Right cardiac atrium (tissue), 5 donors: ENCODE measurements at places on chromosomes 2 and 18.

- DNase-seq = peak; percentile 84
Measured at GRCh38 chr2:30252723-30253701, 21.7 kb downstream of the LBH start.

DNA sequence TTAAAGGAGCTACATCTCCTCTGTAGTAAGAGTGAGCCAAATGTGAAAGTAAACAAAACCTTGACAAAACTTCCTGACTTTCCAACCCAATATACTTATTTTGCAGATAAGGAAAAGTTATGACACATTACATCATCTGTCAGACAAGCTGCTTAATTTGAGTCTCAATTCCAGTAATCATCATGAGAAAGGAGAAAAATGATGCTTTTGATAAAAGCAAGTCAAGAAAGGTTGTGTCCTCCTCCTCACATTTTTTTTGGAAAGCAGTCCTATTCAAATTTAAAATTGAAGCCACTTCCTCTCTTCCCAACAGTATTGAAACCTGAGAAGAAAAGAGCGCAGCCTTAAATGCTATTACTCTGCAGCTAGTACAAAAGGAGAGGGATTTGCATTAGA lies 519.6 kb downstream of the LRP1B start:
- DNase-seq = no peak

DNA sequence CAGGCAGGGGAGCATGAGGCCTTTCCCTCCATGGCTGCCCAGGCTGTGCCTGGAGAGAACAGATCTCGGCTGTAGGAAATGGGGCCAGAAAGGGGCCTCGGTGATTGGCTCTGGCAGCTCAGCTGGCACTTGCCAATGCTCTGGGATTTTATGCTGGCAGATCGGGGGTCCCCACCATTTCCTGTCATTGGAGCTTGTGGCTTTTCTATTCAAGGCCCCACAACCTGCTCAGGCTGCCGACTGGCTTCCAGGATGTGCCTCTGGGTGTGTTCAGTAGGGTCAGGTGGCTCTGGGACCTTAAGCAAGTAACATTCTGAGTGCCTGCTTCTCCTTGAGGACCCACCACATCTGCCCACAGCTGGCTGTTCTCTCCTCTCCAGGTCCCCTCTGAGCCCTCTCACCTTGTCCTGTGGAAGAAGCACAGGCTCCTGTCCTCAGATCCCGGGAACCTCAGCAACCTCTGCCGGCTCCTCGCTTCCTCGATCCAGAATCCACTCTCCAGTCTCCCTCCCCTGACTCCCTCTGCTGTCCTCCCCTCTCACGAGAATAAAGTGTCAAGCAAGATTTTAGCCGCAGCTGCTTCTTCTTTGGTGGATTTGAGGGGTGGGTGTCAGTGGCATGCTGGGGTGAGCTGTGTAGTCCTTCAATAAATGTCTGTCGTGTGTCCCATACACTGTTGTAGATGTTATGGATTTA lies 4.2 kb downstream of the GNLY start:
- DNase-seq = no peak

DNA sequence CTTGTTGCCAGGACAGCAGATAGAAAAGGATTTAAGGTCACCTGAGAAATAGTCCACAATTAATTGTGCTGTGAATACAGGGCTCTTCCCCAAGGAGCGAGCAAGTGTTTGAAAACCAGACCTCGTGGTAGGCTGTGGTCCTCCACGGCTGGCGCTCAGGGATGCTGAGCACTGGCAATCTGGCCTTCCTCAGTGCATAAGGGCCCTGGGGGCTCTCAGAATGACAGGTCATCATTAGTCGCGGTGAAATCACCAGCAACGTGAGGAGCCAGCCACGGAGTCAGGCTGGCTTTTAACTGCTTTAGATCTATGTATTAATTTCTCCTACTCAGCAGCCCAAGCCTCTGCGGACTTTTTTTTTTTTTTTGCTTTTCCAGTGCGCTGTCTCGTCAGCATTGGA lies 148.5 kb downstream of the FHOD3 start:
- DNase-seq = no peak

- DNase-seq = no peak
Measured at GRCh38 chr2:70944111-70944690, 8.5 kb downstream of the ATP6V1B1 start.

DNA sequence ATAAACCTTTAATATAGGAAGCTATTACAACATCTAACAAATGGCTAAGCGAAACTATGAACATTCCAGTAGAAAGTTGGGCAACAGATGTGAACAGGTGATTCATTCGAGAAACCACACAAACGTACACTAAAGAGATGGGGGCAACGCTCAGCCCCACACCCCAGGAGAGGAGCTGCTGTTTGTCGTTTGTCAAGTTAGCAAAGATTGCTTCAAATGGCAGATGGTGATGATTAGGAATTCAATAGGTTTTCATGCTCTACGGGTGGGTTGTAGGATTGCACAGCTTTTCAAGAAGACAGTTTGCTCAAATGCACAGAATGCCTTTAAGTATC lies 154.7 kb upstream of the HDAC4 start:
- no peak for DNase-seq

- DNase-seq = no peak
Measured at GRCh38 chr2:19543663-19544383, 185.4 kb upstream of the OSR1 start.

GRCh38 chr2:211455216-211455841 lies 898.9 kb downstream of the CPS1 start:
- DNase-seq = peak; percentile 15

DNA sequence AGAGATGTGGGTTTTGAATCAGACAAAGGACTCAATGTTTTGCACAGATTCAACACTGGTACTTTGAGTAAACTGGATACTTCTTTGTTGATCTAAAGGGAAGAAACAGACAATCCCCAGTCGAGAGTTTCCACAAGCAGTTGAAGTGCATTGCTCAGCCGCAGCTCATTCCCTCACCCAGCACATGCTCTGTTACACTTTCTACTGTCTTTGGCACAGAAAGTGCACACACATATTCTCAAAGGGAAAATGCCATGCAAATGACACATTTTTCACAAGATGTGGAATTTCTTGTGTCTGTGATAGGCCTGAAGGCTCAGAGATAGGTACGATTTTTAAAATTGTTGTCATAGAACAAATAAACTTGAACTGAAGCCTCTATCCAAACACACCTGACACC lies 258.9 kb upstream of the TRIB2 start:
- DNase-seq = no peak

GRCh38 chr2:194103941-194104659 lies 1552.9 kb upstream of the SLC39A10 start:
- no peak for DNase-seq

DNA sequence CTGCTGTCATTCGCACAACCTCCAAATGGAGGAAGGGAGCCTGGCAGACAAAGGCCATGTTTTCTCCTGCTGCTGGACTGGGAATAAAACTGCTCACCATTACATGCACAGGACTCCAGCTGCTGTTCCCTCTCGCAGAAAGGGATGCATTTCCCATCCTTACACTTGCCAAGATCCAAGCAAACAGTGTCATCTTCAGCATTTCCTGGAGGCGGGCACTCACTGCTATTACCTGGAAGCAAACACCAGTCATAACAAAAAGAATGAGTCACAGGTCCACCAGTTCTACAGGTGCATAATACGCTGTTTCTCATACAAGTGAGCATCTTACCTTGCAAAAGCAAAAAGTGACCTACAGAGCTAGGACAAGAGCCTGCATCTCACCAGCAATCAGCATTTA lies 22.7 kb downstream of the IAH1 start:
- no peak for DNase-seq

- DNase-seq = no peak
Measured at GRCh38 chr2:8148260-8149006, 533.4 kb upstream of the ID2 start.

GRCh38 chr18:48896875-48897511 lies 53.8 kb downstream of the SMAD7 start:
- peak; percentile 91 for DNase-seq

- no peak for DNase-seq
Measured at GRCh38 chr2:150866431-150866830, 379.0 kb upstream of the RND3 start.

- DNase-seq = no peak
Measured at GRCh38 chr2:120474486-120474885, 128.6 kb downstream of the INHBB start.

GRCh38 chr2:166458674-166459073 lies 35.4 kb downstream of the SCN7A start:
- no peak for DNase-seq

GRCh38 chr2:70173520-70173919 lies 17.3 kb downstream of the C2orf42 start:
- DNase-seq = no peak

GRCh38 chr2:181457741-181458425 lies 697 bp downstream of the ITGA4 start:
- peak; percentile 61 for DNase-seq

DNA sequence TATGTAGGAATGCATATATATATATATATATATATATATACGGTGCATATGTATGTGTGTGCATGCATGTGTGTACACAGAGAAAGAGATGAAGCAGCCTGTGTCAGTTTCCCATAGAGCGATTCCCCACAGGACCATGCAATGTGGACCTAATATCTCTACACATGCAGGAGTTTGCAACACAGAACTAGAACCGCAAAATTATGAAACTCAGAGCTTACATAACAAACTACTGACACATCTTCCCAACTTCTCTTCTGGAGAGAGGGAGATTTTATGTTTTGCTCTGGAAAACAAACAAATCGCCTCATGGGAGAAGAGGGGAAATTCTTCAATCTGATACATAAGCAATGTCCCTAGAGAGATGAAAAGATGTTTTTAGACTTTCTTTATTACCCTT lies 377.2 kb downstream of the LRATD1 start:
- no peak for DNase-seq

GRCh38 chr2:179181002-179181401 lies 83.6 kb downstream of the SESTD1 start:
- no peak for DNase-seq

DNA sequence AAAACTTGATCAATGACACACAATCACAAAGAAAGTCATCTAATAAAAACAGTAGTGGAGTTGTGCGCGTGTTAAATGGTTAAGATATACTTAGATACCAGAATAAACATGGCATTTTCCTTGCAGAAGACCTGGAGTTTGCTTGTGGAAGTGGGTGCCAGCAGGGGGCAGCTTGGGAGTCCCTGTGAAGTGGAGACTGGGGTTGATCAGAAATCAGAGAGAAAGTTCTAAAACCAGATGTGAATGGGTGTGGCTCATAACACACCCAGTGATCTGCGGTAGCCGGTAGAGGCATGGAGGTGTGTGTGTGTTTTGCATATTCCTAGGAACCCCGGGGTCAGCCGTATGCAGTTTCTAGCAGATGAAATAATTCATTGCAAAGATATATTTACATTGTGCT lies 300.1 kb upstream of the TRIB2 start:
- DNase-seq = peak; percentile 80

- peak; percentile 50 for DNase-seq
Measured at GRCh38 chr18:48927286-48928080, 23.3 kb downstream of the SMAD7 start.

DNA sequence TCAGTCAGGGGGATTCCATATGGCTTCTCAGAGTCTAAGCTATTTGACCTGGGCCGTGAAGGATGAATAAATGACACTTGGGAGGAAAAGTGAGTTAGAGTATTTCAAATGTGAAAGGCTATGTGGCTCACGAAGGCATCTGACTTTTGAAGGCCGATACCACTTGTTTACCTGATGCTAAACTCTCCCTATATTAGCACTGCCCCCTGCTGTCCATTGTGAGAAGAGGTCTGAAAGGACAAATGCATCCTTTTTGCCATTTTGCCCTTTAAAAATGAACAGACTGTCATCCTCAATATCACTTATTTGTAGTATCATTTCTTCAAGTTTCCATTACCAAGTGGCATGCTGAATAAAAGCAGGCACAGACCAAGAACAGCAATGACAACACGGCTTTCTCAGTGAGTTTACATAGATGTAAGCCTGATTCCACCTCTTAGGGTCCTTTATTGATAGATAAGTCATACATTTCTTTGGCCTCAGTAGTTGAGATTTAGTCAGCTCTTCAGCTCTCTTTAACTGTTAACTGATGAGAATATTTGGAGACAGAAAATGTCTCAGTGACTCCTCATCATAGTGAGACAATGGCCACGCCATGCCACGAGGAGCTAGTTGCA lies 40.1 kb downstream of the DOCK10 start:
- DNase-seq = no peak

DNA sequence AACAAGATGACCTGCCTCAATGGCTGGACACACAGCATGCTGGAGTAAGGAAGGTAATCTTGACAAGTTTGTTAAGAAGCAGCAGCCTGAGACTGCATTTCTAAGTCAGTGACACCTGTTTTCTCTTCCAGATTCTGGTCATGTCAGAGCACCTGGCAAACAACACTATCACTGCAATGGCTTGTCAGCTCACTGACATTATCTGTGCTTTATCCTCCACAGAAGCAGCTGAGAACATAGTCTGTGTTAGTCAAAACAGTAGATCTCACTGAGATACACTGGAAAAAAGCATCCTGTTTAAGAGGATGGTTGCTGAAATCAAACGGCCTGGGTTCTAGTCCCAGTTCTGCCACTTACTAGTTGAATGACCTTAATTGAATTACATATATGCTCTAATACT lies 355.2 kb downstream of the RIT2 start:
- DNase-seq = no peak

DNA sequence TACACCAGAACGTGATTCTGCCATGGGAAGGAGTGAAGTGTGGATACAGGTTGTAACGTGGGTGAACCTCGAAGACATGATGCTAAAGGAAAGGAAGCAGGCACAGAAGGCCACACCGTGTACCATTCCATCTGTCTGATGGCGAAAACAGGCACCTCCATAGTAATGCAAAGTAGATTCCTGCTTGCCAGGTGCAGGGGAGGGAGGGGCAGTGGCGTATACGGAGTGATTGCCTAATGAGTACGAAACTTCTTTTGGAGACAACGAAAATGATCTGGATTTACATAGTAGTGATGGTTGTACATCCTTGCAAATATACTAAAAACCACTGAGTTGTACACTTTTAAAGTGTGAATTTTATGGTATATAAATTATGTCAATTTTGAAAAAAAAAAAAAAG lies 106.7 kb downstream of the GBX2 start:
- no peak for DNase-seq

DNA sequence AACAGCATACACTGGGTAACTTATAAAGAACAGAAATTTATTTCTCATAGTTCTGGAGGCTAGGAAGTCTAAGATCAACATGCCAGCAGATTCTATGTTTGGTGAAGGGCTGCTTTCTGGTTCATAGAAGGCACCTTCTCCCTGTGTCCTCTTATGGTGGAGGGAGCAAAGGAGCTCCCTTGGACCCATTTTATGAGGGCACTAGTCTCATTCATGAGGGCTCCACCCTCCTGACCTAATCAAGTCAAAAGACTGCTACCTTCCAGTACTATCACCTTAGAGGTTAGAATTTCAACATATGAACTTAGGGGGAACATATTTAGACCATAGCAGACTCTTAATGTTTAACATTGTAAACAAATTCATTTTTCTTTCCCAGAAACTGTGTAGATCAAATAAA lies 54.5 kb downstream of the ACVR1C start:
- no peak for DNase-seq

GRCh38 chr18:5582849-5583681 lies 39.3 kb upstream of the EPB41L3 start:
- DNase-seq = no peak

- DNase-seq = no peak
Measured at GRCh38 chr2:18378020-18378653, 182.3 kb downstream of the RDH14 start.

- DNase-seq = no peak
Measured at GRCh38 chr18:10928772-10929373, 220.5 kb downstream of the PIEZO2 start.

- DNase-seq = no peak
Measured at GRCh38 chr2:64922482-64923384, 66.5 kb upstream of the SLC1A4 start.

- DNase-seq = no peak
Measured at GRCh38 chr18:68461481-68462018, 253.4 kb downstream of the TMX3 start.
